ENCODE measurements at places on chromosomes 3 and 15.

DNA sequence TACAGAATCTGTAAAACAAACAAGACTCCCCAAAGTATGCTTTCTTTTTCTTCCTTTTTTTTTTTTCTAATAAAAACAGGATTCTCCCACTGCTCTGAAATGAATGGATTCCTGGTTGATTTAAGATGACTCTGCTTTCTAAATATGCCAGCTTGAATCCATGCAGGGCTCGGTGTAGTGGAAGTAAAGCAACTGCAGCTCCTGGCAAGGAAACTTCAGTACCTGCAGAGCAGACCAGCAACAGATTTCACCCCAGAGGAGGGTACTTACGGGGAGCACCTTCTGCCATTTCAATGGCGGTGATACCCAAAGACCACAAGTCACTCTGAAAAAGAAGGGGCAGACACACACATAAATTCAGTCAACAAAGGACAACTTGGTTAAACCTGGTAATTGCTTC lies 150.5 kb upstream of the SLC2A2 start:
- no peak for DNase-seq

DNA sequence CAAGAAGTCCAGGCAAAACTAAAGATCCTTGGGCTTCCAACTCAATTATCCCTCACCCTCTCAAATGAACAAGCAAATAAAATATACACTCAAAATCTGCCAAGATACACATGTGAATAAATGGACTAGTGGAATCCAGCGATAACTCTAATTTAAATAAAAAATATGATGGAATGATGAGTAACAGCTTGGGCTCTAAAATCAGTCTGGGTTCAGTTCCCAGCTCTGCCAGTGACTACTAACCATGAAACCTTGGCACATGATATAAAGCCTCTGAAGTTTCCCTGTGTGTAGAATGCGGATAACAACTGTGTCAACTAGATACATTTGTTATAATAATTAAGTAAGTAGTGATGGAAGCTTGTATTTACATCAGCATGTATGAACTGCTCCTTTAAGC lies 81.3 kb downstream of the CADPS start:
- DNase-seq = no peak

DNA sequence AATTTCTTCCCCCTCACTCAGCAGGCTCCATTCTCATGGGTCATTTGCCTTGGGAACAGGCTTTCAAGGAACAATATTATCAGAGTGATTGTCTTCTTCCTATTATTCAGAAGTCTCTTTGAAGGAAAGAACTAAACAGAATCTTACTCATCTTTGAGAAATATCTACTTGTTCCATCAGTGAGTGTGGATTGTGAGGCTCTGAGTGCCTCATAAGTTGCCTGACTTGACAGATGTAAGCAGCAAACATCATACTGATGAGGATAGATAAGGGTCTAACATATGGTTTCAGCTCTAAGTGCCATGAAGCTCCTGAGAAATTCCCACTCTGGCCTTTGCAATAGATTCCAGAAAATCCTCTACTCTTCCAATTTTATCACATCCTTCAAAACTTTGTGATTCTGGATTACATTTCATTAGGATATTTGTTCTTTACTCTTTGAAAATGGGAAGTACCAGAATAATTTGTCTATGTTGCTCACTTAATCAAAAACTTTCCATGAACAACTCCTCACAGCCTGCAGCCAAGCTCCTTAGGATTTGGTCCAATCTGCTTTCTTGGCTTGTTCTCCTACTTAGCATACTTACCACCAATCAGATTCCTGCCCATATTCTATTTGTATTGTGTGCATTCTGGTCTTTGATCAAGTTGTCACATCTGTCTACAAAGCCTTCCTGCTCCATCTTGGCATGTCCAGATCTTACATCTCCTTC lies 120.1 kb downstream of the RPL22L1 start:
- DNase-seq = no peak

- DNase-seq = no peak
Observed at GRCh38 chr3:9271903-9272302, 22.5 kb upstream of the SRGAP3 start.

GRCh38 chr3:127208483-127209100 lies 15.7 kb downstream of the PRR23E start:
- DNase-seq = no peak

- DNase-seq = no peak
Observed at GRCh38 chr3:138384976-138385375, 36.6 kb downstream of the MRAS start.

DNA sequence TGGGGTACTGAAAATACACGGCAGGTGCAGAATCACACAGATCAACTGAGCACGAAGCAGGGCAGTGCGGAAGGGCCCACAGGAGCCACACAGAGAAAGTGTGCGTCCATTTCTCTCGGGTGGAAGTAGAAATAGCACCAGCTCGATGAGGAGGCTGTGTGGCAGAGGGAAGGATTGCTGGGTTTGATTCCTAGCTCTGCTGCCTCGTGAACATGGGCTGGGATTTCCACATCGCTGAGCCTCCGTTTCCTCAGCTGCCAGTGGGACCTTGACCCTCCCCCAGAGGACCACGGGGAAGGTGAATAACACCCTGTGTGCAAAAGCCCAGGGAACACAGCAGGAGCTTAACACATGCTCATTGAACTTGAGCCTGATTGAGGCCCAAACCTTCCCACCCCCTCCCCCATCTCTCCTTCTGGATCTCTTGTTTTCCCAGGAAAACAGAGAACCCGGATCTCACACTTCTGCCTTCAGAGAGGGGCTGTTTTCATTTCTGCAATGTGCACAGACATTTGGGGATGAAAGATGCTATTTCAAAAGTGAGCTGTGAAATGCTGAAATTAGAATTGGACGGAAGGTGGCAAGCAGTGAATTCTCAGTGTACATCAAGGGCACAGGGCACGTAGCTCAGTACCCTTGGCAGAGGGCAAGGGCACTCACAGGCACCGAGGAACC lies 38.4 kb downstream of the ABTB1 start:
- DNase-seq = no peak

DNA sequence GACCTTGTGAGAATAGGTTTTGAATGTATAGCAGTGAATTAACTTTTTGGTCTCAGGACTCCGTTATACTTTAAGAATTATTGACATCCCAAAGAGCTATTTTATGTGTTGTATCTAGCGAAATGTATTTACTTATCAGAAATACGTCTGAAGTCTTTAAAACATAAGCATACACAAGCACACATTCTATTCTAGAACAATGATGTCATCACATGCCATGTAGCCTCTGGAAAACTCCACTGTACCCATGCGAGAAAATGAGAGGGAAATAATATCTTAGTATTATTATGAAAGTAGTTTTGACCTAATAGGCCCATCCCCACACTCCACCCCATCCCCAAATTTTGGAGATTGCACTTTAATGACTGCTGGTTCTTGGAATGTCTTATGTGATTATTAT lies 1.5 kb downstream of the POLR2M start:
- DNase-seq = no peak

- no peak for DNase-seq
Observed at GRCh38 chr15:83983634-83984458, 251.7 kb upstream of the GOLGA6L4 start.

GRCh38 chr3:101065962-101066361 lies 72.7 kb upstream of the ABI3BP start:
- DNase-seq = peak; percentile 92

DNA sequence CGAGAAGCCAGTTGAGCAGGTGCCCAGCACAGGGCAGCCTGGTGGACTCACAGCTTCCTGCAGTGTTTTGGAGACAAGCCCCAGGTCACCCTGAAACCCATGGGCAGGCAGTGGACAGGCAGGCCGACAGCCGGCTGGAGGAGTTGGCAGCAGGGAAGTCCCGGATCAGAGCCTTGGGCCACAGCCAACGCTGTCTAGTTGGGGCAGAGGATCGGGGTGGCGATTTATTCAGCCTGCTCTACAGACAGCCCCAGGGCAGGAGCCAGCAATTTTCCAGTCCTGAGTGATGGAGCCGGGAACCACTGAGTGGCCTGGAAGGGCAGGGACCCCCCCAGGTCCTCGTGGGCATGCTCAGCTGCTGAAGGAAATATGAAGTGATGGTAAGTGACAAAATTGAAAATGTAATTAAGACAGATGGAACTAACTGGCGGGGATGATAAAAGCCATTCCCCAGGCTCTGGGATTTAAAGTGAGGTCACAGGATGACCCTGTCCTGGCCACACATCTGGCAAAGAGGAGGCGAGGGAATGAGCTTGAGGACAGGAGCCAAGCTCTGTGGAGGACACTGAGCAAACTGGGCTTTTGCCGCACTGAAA lies 34.4 kb upstream of the TBC1D21 start:
- no peak for DNase-seq

- DNase-seq = no peak
Observed at GRCh38 chr15:70289191-70289955, 191.7 kb upstream of the TLE3 start.

DNA sequence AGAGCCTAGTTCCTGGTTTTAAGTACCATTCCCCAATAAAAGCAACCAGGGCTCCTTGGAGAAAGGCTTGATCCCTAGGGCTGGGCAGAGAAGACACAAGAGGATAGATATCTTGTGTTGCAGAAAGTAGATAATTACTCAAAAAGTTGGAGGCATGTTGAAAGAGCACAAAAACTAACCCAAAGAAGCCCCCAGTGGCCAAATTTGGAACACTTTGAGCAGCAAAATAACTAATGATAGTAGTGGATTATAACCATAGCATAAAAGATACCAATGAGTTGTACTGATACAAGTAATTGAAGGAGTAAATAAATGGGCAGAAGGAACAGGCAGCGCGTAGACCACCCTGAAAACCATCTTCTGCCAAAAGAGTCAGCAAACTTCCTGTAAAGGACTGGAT lies 12.0 kb downstream of the EXOSC7 start:
- no peak for DNase-seq

GRCh38 chr15:25719101-25719985 lies 143.8 kb downstream of the ATP10A start:
- no peak for DNase-seq

GRCh38 chr15:72421484-72421883 lies 23.4 kb downstream of the TMEM202 start:
- DNase-seq = peak; percentile 5

DNA sequence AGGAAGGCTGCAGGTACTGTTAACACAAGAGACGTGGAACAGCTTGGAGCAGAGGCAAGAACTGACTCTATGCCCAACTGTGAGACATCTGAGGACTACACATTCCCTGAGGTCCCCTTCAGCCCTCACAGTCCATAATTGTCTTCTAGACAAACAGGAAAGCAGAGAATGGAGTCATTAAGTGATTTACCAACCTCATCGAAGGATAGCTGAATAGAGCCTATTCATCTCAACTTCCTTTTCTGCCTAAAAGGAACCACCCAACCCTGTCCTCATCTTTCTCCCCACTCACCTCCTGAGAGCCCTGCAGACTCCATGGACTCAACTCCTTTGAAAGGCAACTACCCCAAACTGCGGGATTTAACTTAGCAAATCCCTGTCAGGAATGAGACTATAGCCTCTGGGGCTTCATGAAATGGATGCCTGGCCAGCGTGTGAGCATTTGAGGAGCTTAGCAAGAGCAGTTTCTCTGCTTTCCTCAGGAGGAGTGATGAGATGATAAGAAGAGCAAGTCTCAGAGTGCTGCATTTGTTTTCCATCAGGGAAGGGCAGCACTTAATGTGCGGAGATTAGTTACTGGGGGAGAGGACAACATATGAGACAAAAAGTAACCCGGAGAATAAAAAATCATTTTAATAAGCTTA lies 61.5 kb upstream of the FILIP1L start:
- DNase-seq = no peak

DNA sequence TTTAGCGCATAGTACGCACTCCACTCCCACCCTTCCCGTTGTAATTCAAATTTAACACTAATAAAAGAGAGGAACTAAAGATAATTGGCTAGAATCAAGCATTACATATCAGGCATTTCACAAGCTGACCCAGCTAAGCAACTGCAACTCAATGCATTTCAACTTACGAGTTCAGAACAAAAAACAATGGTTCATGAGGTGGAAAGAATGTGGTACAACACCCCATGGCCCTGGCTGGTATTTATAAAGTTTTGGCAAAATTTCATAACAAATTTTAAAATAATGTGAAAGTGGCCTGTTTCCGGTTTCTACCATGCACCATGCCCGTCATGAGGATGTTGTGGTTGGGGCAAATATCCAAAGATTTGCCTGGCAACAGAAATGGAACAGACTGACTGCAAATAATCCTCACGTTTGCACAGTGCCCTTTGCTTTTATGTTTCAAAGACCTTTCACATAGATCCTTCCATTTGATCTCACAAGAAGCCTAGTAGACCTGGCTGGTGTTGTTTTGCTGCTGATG lies 455.3 kb upstream of the NR2F2 start:
- DNase-seq = peak; percentile 59

DNA sequence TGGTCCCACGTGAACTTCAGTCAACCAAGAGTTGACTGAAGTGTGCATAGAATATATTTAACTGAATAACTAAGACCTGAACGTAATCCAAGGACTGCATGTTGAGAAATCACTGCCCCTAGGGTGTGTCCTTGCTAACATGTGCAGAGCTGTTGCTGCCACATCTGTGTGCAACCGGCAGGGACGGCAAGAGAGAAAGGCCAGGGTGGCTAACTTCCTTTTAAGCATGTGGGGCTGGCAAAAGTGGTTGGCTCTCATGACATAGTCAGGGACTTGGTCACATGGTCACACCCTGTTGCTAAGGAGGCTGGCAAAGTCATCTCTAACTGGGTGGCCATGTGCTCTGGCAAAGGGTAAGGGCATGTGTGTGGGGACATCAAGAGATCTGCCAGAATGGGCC lies 52.4 kb downstream of the GASK1A start:
- no peak for DNase-seq

GRCh38 chr3:10381336-10381735 lies 60.4 kb upstream of the SEC13 start:
- DNase-seq = no peak

GRCh38 chr3:53594276-53594675 lies 99.9 kb downstream of the CACNA1D start:
- DNase-seq = no peak

- DNase-seq = no peak
Observed at GRCh38 chr3:197753263-197753662, 3.6 kb downstream of the FYTTD1 start.

- no peak for DNase-seq
Observed at GRCh38 chr3:126613479-126614188, 41.3 kb downstream of the TXNRD3 start.

DNA sequence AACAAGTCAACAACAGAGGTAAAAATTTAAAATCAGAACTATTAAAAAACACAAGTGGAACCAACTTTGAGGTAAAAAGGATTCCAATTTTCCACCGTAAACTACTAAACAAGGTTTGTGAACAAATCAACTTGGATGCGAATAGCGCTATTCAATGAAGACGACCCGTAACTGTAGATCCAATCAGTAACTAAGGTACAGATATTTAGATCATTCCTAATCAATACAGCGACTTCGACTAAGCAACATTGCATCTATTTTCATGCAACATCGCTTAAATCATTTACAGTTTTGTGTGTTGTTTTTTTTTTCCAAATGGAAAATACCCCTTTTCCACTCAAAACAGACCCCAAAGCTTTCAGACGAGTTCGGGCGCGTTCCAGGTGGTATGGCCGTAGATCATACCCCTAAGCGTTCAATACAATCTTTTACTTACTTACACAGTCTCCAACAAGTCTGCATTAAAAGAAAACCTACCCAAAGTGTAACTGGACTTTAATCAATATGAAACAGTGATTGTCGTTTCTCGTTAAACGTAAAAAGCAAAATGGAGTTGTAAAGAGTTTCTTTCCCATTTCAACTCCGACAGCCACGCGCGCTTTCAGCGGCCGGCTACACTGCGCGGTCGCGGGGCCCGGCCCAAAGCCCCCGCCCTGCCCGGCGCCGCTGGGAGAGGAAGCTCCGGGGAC lies 786 bp downstream of the RHOA start:
- no peak for DNase-seq
